ENCODE measurements at places on chromosomes 7 and 10.
A peak's percentile ranks its signal among the peaks of the same experiment; 100 is the strongest.

DNA sequence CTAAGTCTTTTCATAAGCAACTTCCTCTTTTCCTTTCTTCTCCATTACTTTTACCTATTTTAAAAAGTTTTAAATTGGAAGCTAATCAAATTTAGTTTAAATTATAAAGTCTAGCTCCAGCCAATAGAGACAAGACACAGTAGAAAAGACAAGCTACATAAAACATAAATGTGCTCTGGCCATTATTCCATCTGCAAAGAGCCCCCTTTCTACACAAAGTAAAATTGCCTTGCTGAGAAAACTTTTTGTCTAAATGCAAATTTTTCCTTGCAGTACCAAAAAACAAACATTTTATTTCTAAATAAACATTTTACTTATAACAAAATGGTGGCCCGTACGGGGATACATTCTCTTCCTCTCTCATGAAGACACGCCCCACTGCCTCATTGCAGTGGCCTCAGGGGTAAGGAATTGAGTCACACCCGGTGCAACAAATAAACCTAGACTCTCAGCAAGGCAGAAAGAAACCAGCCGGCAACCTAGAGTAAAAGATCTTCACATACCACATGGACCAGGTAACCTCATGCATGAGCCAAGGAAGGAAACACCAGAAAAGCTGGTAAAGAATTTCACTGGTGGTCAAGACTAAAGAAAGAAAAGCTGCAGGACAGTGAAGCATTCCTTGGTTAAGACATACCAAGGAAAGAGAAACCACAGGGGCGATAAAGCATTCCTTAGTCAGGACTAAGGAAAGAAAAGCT is 71.6 kb upstream of the ZNF746 start:
- no peak for DNase-seq

DNA sequence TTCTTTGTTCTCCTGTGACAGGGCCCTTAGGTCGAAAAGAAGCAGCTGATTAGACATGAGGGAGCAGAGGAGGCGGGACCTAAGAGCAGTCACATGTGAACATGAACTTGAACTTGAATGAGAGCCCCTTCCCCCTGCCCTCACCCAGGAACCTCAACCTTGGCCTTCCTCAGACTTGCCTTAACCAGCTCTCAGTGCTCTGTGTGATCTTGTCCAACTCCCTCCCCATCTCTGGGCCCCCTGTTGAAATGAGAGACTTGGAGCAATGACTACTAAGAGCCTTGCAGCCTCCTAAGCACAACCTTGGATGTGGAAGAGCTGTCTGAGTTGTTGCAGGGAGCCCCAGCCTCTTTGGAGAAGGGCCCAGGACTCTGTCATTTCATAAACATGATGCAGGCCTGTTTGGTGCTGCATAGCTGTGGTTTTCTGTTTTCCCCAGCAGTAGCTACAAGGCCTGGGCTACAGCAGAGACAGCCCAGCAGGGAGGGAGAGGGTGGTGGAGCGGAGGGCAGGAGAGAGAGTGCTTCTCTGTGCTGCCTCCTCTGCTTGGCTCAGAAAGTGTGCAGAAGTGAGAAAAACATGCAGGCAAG is 123.9 kb upstream of the ZMIZ1 start:
- DNase-seq = peak; percentile 96

GRCh38 chr7:92682903-92683539 is 92.8 kb upstream of the FAM133B start:
- peak; percentile 68 for DNase-seq

GRCh38 chr7:129719980-129720732 is 108.6 kb downstream of the NRF1 start:
- DNase-seq = peak; percentile 34

- DNase-seq = peak; percentile 43
These were observed 84.0 kb downstream of the SEMA3D start for GRCh38 chr7:85102813-85103350.

GRCh38 chr7:35768346-35768745 is 32.5 kb upstream of the SEPTIN7 start:
- DNase-seq = no peak

GRCh38 chr7:30521532-30521931 is 16.9 kb upstream of the GGCT start:
- DNase-seq = peak; percentile 70

GRCh38 chr7:37193087-37193774 is 255.4 kb downstream of the ELMO1 start:
- DNase-seq = peak; percentile 78

- no peak for DNase-seq
These were observed 52.1 kb downstream of the STRA8 start for GRCh38 chr7:135285547-135286233.

DNA sequence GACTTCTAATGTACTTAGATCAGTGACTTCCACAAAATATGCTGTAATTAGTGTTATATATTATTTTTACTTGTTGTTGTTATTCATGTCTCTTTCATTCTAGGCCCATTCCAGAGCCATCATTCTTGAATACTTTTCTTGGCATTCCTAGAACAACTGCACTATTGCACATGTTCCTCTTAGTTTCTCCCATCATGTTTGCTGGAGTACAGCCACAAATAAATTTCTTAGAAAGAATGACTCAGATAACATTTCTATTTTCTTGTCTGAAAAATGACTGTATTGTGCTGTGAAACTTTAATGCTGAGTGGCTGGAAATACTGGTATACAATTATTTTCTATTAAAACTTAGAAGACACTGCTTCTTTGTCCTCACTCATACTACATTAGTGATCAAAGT is 651.0 kb upstream of the STEAP1 start:
- no peak for DNase-seq

DNA sequence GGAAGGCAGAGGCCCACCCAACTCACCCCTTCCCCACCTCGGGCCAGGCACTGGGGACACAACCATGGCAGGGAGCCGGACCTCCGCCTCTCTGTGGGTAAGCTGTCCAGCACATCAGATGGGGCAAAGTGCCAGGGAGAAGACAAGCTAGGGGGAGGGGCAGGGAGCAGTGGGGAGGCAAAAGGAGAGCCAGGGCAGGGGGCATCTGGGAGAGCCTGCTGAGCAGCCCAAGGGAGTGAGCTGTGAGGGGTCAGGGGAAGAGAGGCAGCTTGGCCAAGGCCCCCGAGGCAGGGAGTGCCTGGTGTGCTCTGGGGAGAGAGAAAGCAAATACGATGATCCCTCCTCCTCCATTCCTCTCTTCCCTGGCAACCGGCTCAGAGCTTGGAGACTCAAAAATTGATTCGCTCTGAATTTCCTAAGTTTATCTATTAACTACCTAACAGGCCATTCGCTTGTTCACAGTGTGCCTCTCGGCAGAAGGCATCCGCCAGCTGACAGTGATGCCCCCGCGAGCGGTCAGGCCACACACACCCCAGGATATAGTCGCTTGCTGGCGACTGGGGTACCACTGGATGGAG is 4.5 kb downstream of the CAMK2B start:
- DNase-seq = no peak

GRCh38 chr10:23364378-23364777 is 19.8 kb upstream of the C10orf67 start:
- DNase-seq = no peak

GRCh38 chr10:104920476-104920875 is 279.4 kb downstream of the SORCS3 start:
- DNase-seq = no peak

DNA sequence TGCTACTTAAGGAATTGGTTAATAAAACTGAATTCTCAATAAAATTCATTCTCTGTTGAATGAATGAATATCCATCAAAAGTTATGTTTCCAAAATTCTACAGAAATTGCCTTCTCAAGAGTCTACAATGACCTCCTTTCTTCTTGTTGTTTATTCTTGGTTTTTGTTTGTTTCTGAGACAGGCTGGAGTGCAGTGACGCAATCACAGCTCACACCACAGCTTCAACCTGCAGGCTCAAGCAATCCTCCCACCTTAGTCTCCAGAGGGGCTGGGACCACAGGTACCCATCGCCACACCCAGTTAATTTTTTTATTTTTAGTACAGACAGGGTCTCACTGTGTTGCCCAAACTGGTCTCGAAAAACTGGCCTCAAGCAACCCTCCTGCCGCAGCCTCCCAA is 97.6 kb downstream of the LMBR1 start:
- DNase-seq = no peak

DNA sequence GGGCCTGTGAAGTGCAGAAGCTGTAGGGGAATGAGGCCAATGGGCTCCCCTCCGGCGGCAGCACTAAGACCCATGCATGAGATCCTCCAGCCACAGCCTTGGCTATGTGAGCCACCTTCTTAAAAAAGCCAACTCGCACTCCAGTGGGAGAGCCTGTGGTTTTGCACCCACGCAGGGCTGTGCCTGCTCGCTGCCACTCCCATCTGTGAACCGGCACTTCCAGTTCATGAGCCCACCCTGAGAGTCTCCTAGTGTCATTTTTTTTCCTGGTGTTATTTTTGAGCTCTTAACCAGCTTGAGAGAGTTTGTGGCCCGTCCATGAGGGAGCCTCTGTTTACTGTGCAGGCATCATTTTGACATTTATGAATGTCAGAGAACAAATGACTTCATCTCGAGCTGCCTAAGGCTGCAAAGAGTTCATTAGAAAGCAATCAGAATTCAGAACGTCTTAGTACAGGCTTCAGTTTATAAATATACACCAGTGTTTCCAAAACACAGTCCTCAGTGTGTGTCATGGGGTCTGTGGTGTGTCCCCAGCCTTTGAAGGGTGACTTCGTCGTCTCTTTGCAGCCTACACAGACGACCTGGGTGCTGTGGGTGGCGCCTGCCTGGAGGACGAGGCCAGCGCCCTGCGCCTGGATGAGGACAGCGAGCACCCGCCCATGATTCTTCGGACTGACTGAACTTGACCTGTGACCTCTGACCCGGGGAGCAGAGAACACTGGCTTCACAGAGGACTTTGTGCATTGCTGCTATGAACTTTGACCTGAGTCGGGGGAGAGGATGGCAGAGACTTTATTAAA is 40.4 kb downstream of the WIPI2 start:
- no peak for DNase-seq

DNA sequence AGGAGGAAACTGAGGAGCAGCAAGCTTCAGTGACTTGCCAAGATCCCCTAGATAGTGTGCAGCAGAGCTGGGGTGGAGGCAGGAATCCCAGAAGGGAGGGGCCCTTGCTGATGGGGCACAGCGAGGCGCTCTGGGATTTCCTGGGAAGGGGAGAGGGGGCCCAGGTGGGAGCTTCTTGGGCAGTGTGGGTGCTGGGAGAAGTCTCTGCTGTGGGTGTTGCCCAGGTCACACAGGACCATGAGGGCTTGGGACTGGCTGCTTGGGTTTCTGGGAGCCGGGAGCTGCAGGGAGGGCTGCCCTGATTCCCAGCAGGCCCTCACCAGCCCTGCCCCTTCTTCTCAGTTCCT is 55.2 kb downstream of the TSPAN15 start:
- no peak for DNase-seq

DNA sequence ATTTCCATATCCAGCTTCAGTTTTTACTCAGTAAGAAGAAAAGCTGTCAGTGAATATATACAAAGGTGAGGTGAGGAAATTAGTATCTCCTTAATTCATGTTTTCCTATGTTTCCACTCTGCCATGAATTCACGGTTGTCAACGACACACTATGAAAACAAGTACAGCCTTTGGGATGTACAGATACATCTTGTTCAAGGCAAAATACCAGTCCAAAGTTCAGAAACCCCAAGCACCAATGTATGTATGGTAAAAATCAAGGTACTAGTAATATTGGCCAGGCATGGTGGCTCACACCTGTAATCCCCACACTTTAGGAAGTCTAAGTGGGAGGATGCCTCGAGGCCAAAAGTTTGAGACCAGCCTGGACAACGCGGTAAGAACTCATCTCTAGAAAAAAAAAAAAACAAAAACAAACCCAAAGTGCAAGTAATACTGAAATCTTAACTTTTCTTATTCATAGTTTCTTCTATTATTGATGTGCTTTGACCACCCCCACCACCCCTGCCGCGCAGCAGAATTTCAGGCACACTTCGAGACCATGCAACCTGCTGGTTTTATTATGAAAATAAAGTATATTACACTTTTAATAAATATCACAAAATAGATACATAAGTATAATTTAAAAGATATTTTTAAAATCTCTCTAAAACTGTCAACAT is 3.5 kb downstream of the ESYT2 start:
- no peak for DNase-seq

DNA sequence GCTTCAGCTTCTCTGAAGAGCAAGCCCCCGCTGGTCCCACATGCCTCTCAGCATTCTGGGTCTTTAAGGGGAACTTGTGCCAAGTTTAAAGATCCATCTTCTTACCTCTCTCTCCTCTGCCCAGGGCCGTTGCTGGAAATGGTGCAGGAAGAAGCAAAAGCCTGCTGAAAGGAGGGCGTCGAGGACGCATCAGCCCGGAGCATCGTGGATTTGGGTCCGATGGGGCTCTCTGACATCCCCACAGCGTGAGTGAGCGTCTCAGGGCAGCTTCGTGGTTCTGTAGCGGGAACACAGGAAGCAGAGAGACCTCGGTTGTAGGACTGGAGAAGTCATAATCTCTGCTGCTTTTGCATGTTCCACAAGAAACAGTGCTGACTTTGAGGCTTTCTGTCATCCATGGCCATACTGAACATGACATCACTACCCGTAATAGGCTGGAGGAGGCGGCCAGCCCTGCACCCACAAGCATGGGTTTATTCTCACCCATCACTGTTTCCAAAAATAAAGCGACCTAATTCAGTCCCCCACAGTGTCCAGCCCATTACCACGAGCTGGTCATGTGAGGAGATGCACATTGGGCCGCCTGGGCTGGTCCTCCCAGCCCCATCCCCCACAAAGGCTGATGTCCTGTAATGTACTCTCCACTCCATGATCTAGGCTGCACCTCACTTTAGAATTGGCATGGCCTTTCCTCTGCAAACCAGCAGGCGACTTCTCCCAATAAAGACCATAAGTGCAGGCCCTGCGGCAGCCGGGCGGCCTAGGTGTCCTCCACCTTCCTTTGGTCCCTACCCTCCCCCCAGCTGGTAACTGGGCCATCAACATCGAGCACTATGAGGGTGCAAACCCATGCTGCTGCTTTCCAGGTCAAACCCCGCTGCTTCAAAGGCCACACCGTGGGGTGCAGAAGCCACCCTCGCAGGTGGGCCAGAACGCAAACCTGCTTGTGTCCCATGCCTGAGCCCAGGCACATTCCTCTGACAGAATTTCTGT is 276.9 kb downstream of the TNS3 start:
- no peak for DNase-seq

DNA sequence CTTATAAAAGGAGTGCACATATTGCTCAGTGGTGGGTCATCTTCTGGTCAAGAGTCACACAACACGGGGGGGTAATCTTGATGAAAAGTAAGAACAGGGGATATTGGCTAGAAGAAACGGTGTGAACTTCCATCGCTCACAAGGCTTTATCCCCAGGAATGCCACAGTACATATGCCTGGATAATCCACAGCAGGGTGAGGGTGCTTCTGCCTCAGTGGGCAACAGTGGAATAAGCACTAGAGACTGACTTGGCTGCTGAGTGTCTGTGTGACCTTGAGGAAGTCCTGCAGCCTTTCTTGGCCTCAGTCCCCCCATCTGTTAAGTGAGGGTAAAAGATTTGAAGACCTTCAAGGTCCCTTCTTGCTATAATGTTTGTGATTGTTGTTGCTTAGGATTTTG is 44.9 kb upstream of the SHH start:
- no peak for DNase-seq

- no peak for DNase-seq
These were observed 30.3 kb downstream of the ZNF775 start for GRCh38 chr7:150409300-150410030.

Measured in fibroblast of pulmonary artery (primary cell).